ENCODE measurements at places on chromosomes 5 and 9. TPM values are rescaled to one million over a fixed set of nuclear protein-coding genes. Genes with fewer than 3 reads are reported as not detected.

DNA sequence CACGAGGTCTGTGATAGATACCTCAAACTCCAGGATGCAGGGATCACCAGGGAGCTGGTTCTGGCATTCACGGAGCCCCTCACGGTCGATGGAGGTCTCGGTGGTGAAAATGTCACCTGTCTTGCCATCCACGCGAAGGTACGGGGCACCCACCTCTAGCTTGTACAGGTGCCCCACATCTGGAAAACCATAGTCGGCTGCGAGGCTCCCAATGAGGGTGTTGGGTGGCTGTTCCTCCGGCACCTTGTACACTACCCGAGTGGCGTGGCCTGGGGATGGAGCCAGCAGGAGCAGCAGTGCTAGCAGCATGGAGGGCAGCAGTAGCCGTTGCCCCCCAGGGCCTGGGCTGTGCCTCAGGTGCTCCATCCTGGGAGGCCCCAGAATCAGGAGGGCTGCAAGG, 9.2 kb downstream of the PCDH1 start:
- no peak for ATAC-seq

DNA sequence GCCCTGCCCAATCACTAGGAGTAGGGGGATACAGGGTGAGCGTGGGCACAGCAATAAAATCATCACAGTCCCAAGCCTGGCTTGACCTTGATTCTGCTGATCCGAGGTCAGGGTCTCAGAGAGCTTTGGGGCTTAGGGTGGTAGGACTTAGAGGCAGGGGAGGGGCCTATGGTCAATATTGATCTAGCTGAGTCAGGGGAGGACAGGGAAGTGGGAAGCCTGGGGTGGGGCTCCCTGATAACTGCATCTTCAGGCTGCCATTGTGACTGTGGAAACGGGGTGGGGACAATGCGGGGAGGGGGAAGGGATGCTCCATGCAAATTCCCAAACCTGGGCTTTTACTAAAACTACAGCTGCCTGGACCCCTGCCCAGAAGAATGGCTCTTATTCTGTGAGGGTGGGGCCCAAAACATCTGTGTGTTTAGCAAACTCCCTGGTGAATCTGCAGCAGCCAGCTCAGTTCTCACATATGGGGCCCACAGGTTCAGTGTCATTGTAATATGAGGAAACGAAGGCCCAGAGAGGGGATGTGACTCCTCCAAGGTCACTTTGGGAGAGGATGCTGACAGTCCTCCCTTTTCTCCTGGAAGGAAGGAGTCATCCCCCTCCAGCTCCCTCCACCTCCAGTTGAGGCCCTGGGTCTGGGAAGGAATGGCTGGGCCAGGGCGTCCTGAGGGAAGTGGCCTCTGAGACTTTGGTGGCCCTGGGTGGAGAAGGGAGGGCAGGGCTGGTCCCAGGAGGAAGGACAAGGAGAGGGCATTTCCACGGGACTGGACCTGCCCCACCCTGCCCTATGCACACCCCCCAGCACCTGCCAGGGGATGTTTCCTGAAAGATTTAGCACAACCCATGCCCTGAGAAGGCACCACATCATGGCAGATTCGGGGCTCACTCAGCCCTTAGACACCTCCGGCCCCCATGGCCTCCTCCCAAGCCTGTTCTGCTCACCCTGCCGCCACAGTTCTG, 26.4 kb downstream of the SLC6A7 start:
- ATAC-seq, result no peak

DNA sequence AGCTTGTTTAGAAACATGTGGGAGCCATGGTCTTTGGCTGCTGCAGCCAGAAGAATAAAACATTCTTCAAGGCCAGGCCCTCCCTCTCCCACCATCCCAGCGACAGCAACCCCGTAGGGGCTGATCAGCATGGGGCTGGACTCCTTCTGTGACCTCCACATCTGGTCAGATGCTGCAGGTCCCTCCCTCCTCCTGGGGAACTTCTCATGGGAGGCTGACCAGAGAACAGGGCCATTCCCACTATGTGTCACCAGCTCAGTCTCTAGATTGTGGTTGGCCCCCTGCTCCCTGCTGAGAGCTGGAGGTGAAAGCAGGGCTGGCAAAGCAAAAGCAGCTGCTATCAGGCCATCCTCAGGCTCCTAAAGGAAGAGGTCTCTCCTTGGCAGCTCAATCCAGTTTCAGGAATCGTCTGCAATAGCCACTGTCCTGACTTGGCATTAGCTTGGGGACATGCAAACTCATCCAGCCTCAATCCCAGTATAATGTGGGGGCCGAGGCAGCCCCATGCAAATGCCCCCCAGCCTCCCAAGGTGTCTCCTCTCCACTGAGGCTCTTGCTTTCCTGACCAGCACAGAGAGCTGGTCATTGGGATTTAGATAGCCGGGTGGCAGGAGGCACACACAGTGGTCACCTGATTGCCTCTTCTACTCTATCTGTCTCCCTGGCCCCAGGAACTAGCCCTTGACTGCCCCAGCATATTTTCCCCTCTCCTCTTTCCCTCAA, 81.5 kb downstream of the NRG2 start:
- no peak for ATAC-seq

DNA sequence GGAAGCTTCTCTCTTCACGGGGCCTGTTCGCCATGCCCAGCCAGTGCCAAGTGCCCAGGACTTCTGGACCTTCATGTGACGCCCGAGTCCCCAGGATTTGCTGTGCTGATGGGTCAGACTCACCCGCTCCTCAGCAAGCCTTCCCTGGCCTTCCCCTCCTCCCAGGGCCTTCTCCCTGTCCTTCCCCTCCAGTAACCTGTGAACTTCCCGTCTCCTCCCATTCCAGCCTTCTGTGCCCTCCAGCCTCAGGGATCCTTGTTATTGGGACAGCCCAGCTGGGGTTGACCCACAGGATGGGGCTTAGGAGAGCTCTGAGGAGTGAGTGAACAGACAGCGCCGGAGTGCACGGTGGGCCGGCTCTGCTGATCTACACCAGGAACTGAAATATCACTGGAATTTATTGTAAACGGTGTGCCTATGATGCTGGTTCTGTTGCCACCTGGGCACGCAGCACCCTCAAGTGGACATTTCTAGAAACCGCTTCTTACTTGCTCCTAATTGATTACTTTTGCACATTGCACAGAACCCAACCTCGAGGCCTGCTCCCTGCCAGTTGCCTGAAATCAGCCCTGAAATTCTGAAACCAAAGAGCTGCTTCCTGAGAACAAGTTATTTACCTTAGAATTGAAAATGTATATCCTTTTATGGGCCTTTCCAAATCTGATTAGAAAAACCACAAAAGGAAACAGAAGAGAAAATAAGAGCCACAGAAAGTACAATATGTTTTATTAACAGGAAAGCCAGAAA, 1.5 kb downstream of the SPAAR start:
- ATAC-seq, result no peak

- ATAC-seq, result peak; percentile 83
Measured at GRCh38 chr5:153629027-153629895, 138.8 kb downstream of the GRIA1 start.

IFNE gene
- 5.6 TPM for total RNA-seq

KIF20A gene
- 21.2 TPM for total RNA-seq

DNA sequence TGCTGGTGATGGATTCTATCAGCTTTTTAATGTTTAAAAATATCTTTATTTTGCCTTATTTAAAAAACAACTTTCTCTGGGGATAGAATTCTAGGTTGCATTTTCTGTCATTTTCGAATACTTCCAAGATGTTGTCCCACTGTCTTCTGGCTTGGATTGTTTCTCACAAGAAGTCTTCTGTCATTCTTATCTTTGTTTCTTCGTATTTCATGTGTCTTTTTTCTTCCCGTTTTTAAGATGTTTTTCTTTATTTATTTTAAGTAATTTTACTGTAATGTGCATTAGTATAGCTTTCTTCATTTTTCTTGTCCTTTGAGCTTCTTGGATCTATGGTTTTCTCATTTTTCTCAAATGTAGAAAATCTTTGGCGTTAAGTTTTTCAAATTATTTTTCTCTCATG, 19.1 kb downstream of the STX17 start:
- no peak for ATAC-seq

GRCh38 chr9:131823701-131824146, 83.8 kb upstream of the RAPGEF1 start:
- no peak for ATAC-seq

GRCh38 chr5:178230879-178231538, 1.6 kb downstream of the PHYKPL start:
- ATAC-seq, result peak; percentile 3

DNA sequence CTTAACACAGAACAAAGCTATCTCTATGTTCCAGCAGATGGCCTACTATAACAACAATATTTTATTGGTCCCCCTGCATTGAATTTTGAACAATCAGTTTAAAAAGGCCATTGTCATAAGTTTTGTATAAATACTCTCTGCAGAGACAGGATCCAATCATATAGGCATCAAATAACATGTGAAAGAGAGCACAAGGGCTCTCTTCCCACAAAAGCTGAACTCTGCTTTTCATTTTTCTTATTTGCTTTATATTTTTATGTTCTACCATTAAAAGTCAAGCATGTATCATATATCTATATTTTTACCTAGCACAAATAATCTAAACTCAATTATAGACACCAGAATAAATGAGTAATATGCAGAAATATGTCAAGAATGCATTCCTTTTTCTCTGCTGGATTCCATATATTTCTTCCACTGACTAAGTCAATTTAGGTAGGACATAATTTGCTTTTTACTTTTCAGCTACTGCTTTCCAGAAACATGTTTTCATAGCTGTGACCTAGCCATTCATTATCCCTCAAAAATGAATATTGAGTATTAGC, 143.6 kb downstream of the CDH9 start:
- no peak for ATAC-seq

CFAP77 gene
- not detected for total RNA-seq

GRCh38 chr5:105954341-105954740, 1716.4 kb downstream of the EFNA5 start:
- ATAC-seq, result no peak

PKD2L2 gene
- total RNA-seq, result not detected

PCDHB15 gene
- 0.44 TPM for total RNA-seq

- ATAC-seq, result no peak
Measured at GRCh38 chr5:64839936-64840335, 71.2 kb downstream of the CWC27 start.

MPDZ gene
- total RNA-seq, result 2.2 TPM

C5orf58 gene
- not detected for total RNA-seq

TMOD1 gene
- total RNA-seq, result 0.60 TPM

GRCh38 chr5:42749020-42749419, 7.6 kb upstream of the CCDC152 start:
- ATAC-seq, result no peak

ECSCR gene
- 5.0 TPM for total RNA-seq

DNA sequence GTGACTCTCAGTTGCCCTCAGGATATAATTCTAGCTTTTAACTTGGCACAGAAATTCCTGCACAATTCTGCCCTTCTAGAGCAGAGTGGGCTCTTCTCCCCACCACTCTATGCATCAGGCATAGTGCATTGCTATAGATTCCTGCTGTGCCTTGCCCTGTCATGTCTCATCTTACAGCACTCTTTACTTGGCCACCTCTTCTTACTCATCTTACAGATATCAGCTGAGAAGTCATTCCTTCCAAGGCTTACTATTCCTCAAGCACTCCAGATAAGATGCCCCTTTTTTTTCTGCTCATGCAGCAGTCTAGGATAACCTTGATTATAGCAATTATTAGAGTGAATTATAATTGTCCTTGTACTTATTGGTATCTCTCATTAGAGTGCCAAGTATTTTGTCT, 5.6 kb downstream of the FAM221B start:
- ATAC-seq, result no peak

Measured in esophagus mucosa (tissue), 1 donor.